ENCODE measurements at places on chromosomes 4 and X.

DNA sequence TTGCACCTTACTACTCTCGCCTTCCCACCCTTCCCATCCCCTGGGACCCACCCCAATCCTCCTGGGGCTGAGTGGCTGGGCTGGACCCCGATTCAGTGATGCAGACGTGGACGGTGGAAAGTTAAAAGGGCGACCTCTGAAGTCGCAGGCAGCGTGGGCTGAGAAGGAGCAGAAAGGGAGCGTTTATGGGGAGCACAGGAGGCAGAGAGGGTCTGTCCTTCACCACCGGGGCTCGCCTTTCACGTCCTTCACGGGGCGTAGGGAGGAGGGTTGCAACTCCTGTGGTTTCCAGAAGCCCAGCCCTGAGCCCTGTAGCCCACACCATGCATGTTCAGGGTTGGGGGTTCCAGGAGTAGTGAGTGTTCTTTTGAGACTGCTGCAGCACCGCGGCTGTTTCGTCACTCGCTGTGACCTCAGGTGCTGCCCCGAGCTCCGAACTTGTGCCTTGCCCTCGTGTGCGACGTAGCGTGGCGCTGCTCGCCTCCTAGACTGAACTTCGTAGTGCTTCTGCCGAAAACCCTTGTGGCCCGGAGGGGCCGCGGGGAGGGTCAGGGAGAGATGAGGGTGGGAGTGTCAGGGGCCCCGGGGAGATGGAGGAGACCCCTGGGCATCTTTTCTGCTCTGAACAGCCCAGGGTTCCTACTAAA is 1.6 kb downstream of the NHS start:
- no peak for DNase-seq

DNA sequence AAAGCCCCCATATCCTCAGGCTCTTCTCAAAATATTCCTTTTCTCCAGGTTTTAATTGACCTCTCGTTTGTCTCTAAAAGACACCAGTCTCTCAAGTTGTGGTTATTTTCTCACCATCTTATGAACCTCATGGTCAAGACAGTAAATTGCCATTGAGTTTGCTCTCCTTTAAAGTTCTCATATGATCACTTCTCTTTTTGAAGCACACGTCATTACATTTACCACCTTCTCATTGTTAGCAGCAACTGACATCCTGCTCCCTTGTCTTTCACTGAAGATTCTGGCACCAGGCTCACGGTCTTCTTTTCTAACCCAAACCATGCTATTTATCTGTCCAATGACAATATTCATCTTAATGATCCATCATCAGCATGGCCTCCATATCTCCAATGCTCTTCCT is 324.2 kb downstream of the TMA16 start:
- DNase-seq: no peak

- no peak for DNase-seq
Measured at GRCh38 chr4:1465173-1466033, 59.2 kb upstream of the NKX1-1 start.

DNA sequence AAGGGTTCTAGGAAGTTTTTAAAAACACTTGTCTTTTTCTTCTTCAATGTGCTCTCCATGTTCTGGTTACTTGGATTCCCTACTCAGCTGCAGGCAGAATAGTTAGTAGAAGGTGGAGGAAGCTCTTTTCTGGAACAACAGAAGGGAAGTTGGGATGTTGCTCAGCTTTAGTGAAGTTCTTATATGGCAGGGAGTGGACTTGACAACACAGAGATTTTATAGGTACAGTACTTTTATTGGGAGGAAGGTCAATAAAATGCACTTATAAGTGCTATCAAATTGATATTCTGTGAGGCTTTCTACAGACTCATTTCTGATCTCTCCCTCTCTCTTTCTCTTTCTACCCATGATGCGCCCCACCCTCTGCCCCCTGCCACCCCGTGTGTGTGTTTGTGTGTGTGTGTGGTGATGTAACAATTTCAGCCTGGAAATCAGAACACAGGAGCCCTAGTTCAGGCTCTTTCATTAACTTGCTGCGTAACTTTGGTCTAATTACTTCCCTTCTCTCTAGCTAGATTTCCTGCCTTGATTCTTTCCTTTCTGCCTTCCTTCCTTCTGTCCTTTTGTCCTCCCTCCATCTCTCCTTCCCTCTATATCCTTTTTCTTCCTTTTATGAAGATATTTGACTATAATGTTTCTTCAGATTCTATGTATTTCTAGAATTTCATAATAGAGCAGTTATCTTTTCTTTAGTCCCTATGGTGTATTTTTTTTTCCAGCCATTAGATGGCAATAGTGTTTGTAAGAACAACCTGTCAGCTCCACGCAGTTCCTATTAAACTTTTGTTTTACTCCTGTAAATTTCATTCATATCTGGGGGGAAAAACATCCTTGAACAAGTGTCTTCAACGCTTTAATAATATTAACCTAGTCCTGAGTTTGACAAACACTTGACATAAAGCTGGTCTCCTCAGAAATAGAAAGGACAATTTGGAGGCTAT is 37.1 kb downstream of the HEPH start:
- DNase-seq: peak; percentile 7

DNA sequence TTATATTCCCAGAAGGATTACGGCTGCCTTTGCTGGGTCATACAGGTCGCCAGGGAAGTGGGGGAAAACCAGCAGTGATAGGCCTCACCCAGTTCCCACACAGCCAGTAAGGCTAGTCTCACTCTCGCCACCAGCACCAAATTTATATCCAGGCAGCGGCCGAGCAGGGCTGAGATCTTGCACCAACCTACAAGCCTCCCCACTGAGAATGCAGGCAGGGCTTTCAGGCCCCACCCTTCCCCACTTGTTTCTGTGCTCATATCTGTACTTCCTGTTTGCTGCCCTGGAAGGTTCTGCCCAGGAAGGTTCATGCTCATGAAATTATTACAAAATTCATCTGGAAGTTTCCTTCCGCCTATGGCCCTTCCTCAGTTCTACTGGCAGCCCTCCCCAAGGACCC is 179.7 kb downstream of the STIM2 start:
- DNase-seq: peak; percentile 35

DNA sequence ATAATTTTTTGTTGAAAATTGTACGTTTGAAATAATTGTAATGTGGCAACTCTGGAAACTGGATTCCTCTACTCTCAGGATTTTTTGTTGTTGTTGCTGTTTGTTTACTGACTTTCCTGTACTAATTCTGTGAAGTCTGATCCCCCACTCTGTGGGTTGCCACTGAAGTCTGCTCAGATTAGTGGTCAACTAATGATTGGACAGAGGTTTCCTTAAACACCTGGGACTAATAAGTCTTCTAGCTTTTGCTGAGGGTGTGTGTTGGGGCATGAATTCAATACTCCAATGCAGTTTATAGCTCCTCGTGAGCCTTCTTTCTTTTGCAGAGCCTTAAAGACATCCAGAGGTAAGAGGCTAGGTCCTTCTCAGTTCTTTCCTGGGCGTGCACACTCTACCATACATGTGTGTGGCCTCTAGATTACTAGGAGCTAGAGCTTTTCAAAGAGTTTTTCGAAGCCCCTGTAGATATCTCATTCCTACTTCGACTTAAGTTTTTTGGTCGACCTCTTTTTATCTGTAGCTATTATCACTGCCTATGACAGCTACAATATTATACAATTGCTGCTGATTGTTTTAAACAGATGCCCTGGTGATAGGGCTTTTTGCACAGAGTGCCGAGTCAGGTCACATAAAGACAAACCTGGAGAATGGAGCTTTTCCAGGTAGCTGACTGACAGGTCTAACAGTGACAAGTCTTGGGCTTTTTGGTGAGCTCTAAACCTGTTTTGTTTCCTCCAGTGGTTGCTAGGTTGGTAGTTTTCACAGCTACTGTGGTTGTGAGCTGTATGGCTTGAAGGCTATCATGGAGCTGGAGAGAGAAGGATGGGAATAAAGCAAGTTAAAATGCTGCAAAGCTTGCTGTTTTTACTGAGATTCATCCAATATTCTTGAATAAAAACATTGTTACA is 34.0 kb downstream of the BMP2K start:
- no peak for DNase-seq

DNA sequence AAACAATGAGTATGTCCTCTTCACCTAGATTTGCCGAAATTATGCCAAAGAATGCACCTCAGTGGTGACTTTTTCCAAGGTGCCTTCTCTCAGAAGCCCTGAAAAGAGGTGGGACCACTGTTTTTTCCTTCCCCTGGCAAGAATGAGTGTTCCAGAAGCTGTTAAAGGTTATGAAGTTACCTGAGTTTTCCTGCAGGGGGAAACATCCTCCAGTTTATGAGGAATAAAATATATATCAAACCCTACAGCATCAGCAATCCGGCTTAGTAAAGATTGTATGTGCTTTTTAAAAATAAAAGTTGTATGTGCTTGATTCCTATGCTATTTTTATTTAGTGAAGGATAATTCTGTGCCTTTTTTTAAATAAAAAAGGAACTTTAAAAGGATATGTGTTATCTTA is 73.3 kb downstream of the RBM46 start:
- DNase-seq: no peak

GRCh38 chr4:153269218-153269990 is 65.2 kb downstream of the TRIM2 start:
- DNase-seq: no peak

DNA sequence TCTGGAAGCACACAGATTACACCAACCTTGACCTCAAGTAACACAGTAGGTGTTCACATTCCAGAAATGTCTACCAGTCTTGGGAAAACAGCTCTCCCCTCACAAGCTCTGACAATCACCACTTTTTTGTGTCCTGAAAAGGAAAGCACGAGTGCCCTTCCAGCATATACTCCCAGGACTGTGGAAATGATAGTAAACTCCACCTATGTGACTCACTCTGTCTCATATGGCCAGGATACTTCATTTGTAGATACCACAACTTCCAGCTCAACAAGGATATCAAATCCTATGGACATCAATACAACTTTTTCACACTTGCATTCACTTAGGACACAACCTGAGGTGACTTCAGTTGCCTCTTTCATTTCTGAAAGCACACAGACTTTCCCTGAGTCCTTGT is 46.9 kb downstream of the ADGRG4 start:
- DNase-seq: no peak

DNA sequence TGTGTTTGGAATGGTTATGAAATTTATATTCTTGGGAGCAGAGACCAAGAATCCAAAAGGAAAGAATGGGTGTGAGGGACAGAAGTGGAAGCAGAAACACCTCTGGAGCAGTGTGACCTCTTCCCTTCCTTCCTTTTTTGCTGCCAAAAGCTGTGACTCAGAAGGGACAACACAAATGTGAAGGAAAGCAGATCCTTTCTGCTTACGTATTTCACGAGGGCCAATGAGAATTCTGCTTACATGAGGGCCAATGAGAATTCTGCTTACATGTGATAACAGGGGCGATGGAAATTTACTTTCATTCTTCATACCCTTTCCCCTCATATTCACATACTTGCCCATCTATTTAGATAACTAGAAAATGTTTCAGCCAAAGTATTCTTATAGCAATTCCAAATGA is 404.6 kb downstream of the PRDM5 start:
- DNase-seq: no peak

DNA sequence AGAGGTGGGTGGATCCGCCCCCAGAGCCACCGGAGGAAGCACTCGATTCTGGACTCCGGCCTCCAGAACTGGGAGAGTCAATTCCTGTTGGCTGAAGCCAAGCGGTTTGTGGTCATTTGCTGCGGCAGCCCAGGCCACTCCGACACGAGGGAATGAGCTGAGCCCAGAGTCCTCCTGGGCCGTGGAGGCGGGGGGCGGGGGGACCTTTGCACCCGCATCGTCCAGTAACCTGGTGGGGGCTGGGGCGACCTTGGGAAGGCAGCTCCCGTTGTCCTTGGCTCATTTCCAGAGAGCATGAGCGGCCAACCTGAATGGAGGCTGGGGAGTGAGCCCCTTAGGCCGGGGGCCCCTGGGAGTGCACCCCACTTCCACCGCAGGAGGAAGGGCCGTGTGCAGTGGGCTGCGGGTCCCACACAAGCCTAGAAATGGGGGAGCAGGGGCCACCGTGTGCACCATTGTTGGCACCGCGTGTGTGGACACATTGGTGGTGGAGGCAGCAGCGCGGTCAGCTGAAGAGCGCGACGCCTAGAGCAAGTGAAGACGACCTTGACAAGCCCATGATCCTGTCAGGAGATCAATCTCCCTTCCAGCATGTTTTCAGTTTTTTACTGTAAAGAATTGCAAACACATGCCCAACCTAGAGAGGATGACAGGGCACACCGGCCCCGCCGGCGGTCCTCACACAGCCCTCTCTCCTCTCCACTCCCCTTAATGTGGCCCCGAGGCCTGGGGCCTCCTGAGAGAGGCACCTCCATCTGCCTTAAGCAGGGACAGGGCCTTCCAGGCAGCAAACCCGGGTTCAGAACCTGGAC is 19.9 kb upstream of the DUSP9 start:
- no peak for DNase-seq

- no peak for DNase-seq
Measured at GRCh38 chr4:146261041-146261440, 46.7 kb downstream of the REELD1 start.
